ENCODE measurements at places on chromosomes 11 and 22.

DNA sequence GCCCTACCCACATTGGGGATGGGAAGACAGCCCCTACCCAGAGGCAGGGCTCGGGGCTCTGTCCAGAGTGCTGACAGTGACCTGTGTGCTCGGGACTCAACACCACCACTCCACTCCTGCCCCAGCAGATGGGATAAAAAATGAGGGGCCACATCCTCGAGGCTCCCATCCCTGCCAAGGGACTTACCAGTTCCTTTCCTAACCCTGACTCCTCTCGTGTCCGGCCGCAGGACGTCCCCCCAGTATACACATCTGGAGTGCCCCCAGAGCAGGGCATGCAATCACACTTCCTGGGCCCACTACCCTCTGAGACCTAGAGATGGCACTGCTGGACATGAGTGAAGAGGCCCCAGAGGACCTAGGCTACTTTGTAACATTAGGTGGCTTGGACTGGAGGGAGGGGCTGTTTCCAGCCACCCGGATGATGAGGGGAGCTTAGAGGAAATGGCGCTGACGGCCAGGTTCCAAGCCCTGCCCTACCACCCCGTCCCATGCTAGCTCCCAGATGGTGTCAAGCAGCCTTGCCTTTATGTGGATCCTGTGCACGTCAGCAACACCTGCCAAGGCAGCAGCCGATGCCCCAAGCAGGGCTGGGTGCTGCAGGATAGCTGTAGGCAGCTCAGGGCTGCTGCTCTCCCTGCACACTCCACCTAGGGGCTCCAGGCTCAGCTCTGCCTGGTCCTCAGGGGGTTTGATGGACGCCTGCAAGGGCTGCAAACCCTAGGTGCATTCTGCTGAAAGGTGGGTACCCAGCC is 86.6 kb downstream of the DGCR2 start:
- peak; percentile 7 for DNase-seq

GRCh38 chr22:49426618-49427266 is 400.9 kb downstream of the BRD1 start:
- no peak for DNase-seq

- DNase-seq: no peak
Measured at GRCh38 chr11:17510507-17511206, 33.6 kb downstream of the USH1C start.

DNA sequence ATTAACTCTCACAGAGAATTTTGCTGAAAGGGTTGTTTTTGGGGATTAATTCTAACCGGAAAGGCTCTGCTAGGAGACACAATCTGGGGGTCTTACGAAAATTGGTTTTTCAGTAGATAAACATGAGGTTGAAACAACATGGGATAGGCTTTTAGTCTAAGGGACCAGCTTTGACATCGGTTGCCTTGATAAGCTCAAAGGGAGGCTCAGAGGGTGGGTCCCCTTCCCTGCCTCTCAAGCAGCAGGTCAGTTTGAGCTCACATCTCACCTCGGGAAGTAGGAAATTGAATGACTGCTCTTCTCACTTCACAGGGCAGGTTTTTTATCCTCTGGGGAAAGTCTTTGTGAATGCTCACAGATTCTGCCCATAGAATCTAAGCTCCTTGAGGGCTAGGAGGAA is 70.2 kb upstream of the KIRREL3 start:
- no peak for DNase-seq

DNA sequence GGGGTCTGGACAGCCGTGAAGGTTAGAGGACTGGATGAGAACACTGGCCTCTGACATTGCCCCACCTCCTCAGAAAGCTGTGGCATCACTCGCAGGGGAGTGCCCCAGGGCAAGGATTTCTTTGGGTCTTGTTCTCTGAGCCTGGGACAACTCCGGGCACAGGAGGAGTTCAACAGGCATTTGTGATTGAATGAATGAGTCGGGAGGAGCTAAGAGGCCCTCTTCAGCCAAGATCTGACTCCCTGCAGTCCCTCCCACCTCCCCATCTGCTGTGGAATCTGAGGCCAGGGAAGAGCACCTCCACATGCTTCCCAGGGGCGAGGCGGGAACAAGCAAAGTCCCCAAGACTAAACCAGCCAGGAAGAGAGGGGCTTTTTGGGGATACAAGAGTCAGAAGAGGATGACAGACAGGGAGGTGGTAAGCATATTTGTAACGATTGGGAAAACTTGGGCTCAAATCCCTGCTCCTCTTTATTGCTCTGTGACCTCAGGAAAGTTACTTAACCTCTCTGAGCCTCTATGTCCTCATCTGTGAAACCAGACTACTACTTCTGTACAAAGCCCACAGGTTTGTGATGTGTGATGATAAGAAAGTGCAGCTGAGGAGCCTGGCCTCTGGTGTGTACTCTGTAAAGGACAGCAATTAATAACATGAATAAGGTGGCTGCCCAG is 6.4 kb downstream of the TP53I11 start:
- DNase-seq: peak; percentile 17

- DNase-seq: no peak
Measured at GRCh38 chr11:125102510-125102909, 8.9 kb downstream of the TMEM218 start.

GRCh38 chr22:37499027-37499707 is 13.0 kb upstream of the MFNG start:
- DNase-seq: no peak

DNA sequence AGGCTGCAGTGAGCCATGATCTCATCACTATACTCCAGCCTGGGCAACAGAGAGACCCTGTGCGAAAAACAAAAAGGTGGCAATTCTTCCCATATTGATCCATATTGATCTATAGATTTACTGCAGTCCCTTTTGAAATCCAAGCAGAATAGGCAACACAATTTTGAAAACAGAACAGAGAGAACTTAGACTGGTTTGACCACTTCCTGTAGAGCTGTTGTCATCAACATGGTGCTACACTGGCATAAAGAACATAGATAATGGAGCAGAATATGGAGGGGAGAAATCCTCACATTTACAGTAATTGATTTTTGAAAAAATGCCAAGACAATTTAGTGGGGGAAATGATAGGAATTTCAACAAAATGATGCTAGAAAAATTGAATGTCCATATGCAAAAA is 34.1 kb downstream of the GRK3 start:
- DNase-seq: no peak

DNA sequence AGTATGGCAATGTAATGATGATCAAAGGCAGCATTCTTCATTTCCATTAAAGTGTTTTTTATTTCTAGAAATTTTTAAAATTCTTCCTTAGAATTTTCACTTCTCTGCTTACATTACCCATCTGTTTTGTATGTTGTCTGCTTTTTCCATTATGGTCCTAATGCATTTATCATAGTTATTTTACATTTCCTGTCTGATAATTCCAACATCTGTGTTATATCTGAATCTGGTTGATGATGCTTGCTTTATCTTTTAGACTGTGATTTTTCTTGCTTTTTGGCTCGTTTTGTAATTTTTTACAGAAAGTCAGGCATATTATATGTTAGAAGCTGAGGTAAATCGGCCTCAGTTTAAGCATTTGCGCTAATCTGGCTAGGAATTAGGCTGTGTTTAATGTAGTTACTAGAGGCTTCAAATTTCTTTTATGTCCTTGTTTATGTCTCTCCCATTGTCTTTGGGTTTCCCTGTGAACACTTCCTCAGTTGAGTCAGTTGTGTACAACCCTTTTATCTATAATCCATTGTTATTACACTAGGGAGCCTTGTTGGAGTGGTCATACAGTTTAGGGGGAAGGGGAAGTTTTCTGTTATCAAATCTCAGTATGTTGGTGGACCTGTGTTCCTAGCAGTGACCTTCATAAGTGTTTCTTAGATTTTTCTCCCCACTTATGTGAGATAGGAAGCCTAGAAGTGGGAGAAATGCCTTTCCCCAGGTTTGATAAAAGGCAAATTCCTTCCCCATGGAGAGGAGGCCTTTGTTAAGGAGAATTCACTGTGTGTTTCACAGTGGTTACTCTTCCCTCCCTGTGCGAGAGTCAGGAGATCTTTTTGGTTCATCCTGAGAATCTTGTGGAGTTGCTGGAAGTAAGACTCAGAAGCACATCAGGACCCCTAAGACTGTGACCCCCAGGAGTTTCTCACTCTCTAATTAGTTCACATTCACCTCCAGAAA is 437.5 kb downstream of the INSC start:
- no peak for DNase-seq

DNA sequence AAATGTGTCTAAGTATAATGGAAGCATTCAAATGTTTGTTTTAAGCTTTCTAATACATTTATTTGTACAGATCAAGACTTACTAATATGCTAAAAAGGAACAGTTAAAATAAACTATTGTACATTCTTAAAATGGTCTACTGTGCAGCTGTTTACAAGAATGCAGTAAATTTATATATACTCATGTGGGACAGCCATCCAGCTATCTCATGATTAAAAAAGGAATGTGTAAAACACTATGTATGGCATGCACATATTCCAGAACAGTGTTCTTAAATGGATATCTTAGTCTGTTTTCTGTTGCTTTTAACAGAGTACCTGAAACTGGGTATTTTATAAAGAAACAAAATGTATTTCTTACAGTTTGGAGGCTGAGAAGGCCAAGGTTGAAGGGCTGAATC is 30.2 kb upstream of the CSTF3 start:
- DNase-seq: no peak

GRCh38 chr11:10592331-10592730 is 23.9 kb upstream of the LYVE1 start:
- no peak for DNase-seq

DNA sequence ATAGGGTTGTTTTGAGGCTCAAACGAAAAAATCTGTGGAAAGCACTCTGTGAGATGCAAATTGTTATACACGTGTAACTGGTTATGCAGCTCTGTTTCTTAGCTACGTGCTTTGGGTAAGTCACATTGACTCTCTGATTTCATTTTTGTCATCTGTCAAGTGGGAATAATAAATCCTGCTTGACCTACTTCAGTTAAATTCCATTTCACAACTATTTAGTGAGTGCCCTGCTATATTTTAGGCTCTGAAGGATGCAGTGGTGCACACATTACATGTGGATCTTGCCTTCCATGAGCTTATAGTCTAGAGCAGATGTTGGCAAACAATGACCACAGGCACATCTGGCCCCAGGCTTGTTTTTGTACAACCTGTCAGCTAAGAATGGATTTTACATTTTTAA is 133.6 kb upstream of the PLET1 start:
- DNase-seq: no peak

DNA sequence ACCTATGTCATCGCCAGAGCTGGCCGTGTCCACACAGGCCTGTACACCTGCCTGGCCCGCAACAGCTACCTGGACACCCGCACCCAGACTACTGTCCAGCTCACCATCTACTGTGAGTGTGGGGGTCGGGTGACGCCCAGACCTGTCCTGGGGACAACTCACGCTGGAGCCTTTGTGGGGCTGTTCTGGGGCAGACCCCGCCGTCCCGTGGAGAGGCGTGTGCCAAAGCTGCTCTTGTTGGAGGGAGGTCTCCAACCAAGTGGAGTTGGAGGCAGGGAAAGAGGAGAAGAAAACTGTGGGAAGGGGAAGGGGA is 4.3 kb downstream of the VSIG10L2 start:
- DNase-seq: no peak

- no peak for DNase-seq
Measured at GRCh38 chr11:103661185-103661584, 375.3 kb upstream of the DDI1 start.

GRCh38 chr11:57514538-57515331 is 767 bp downstream of the SLC43A1 start:
- no peak for DNase-seq

- no peak for DNase-seq
Measured at GRCh38 chr11:83350187-83350586, 64.0 kb upstream of the CCDC90B start.

GRCh38 chr11:80096736-80097135 is 655.9 kb upstream of the TENM4 start:
- DNase-seq: no peak

DNA sequence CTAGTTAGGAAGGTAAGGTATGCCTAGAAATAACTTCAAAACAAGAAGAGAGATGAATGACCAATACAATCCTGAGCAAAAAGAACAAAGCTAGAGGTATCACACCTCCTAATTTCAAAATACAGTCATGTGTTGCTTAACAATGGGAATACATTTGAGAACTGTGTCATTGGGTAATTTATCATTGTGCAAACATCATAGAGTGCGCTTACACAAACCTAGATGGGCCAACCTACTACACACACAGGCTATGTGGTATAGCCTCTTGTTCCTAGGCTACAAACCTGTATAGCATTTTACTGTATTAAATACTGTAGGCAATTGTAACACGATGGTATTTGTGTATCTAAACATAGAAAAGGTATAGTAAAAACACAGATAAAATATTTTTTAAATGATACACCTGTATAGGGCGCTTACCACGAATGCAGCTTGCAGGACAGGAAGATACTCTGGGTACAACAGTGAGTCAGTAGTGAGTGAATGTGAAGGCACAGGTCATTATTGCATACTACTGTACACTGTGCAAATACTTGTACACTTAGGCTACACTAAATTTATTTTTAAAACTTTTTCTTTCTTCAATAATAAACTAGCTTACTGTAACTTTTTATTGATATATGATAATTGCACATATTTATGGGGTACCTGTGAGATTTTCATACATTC is 48.2 kb downstream of the STK33 start:
- DNase-seq: no peak

GRCh38 chr22:45496451-45496941 is 6.2 kb upstream of the FBLN1 start:
- DNase-seq: no peak

DNA sequence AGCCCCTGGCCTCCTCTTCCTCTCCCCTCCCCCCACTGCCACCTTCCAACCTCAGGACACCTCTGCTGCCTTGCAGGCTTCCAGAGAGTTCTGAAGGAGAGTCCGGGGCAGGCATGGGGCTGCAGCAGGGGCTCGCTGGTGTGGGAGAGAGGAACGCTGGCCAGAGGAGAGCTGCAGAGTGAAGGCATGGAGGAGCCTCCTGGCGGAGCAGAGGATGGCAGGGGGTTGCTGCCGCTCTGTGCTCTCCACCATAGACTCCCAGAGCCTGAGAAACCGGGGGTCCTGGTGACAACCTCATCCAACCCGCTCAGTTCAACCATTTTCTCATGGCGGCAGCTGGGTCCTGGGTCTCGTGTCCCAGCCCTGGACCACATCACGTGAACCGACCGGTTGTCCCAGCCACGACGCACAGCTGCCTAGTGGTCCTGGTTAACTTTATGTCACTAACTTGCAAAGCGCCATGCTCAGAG is 17.5 kb downstream of the MRGPRG start:
- no peak for DNase-seq

DNA sequence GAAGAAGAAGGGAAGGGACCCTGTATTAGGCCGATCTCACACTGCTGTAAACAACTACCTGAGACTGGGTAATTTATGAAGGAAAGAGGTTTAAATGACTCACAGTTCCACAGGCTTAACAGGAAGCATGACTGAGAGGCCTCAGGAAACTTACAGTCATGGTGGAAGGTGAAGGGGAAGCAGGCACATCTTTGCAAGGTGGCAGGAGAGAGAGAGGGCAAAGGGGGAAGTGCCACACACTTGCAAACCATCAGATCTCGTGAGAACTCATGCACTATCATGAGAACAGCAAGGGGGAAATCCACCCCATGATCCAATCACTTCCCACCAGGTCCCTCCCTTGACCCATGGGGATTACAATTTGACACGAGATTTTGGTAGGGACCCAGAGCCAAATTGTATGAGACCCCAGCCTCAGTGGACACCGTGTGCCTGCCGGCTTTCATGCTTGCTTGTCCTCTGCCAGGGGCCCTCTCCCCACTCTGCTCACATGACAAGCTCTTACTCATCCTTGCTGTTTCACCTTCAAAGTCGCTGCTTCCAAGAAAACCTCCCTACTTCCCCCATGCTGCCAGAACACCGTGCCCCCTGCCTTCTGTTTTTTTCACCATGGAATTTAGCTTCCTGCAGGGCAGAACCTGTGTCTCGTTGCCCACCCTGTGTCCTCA is 23.3 kb upstream of the PPFIA1 start:
- DNase-seq: no peak
